ENCODE measurements at places on chromosomes 3 and 15.

GRCh38 chr3:134600206-134600605 is 50.6 kb downstream of the KY start:
- no peak overlapping the region for H3K4me3 ChIP-seq
- H3K27ac ChIP-seq: no peak overlapping the region
- no peaks in the 10 kb centered on the region for H3K36me3 ChIP-seq
- DNase-seq: no peak
- H3K27me3 ChIP-seq: no peaks in the 10 kb centered on the region

- peaks cover 12% of the 10 kb centered on the region for H3K4me1 ChIP-seq
- no peak for DNase-seq
- no peaks in the 10 kb centered on the region for H3K27me3 ChIP-seq
- peak overlapping the region; percentile 98 for H3K27ac ChIP-seq
- no peaks in the 10 kb centered on the region for H3K36me3 ChIP-seq
Observed at GRCh38 chr3:43689766-43690399, 855 bp upstream of the ABHD5 start.

- no peak for DNase-seq
- no peaks in the 10 kb centered on the region for H3K27me3 ChIP-seq
- H3K4me1 ChIP-seq: no peaks in the 10 kb centered on the region
- H3K27ac ChIP-seq: no peak overlapping the region
Observed at GRCh38 chr3:13838421-13838820, 41.5 kb downstream of the WNT7A start.

GRCh38 chr3:37054370-37054769 is 61.1 kb downstream of the MLH1 start:
- peaks cover 20% of the 10 kb centered on the region for H3K4me1 ChIP-seq
- DNase-seq: no peak
- no peak overlapping the region for H3K4me3 ChIP-seq
- no peaks in the 10 kb centered on the region for H3K27me3 ChIP-seq
- no peaks in the 10 kb centered on the region for H3K36me3 ChIP-seq
- H3K27ac ChIP-seq: peak overlapping the region; percentile 57

GRCh38 chr15:76084256-76084655 is 24.5 kb downstream of the TMEM266 start:
- no peak for DNase-seq
- H3K27ac ChIP-seq: no peak overlapping the region
- no peaks in the 10 kb centered on the region for H3K4me1 ChIP-seq
- H3K36me3 ChIP-seq: no peaks in the 10 kb centered on the region
- no peak overlapping the region for H3K4me3 ChIP-seq
- no peaks in the 10 kb centered on the region for H3K27me3 ChIP-seq

DNA sequence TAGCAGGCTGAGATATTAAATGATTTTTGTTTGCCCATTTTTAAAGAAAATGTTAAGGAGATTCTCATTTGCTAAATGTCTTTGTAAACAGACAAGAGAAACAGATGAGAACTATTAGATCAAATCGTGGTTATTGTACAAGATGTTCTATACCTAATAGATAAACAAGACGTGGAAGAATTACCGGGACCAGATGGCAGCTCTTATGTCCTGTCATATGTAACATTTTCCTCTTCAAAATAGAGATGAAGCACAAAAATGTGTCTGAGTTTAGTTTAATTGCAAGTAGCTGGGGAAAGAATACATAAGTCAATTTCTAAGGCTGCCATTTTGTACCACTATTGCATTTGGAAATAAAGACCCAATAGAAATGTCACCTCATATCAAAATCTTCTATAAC is 553.7 kb downstream of the TUSC7 start:
- DNase-seq: no peak
- H3K27ac ChIP-seq: no peak overlapping the region
- no peak overlapping the region for H3K4me3 ChIP-seq
- H3K36me3 ChIP-seq: no peaks in the 10 kb centered on the region
- no peaks in the 10 kb centered on the region for H3K4me1 ChIP-seq
- no peaks in the 10 kb centered on the region for H3K27me3 ChIP-seq

GRCh38 chr15:38829086-38829485 is 264.5 kb upstream of the RASGRP1 start:
- no peak overlapping the region for H3K27ac ChIP-seq
- no peaks in the 10 kb centered on the region for H3K4me1 ChIP-seq
- no peak for DNase-seq
- H3K27me3 ChIP-seq: no peaks in the 10 kb centered on the region
- H3K4me3 ChIP-seq: no peak overlapping the region

- no peak overlapping the region for H3K4me3 ChIP-seq
- DNase-seq: no peak
- H3K27me3 ChIP-seq: no peaks in the 10 kb centered on the region
- H3K27ac ChIP-seq: no peak overlapping the region
Observed at GRCh38 chr15:94059013-94059587, 172.3 kb upstream of the MCTP2 start.

GRCh38 chr15:59312205-59312604 is 60.5 kb downstream of the MYO1E start:
- no peak overlapping the region for H3K27ac ChIP-seq
- H3K27me3 ChIP-seq: no peaks in the 10 kb centered on the region
- H3K4me3 ChIP-seq: no peak overlapping the region
- H3K36me3 ChIP-seq: no peaks in the 10 kb centered on the region

DNA sequence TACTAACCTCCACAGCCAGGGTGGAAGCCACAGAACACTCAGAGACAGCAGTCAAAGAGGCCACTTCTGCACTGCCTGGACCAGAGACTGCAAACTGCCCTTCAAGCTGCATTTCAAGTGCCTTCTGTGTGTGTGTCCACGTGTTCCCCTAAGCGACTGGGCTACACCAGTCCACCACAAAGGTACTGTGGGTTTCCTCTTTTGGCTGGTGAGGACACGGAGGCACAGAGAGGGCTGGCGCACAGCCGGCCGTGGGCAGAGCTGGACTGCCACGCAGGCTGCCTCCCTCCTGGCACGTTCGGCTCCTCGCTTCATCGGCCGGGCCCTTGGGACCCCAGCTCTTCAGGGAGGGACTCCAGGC is 60.9 kb downstream of the MGLL start:
- peak overlapping the region; percentile 66 for H3K27ac ChIP-seq
- peak; percentile 36 for DNase-seq
- H3K4me1 ChIP-seq: peaks cover 13% of the 10 kb centered on the region
- H3K36me3 ChIP-seq: no peaks in the 10 kb centered on the region

- no peak overlapping the region for H3K27ac ChIP-seq
- no peak overlapping the region for H3K4me3 ChIP-seq
- no peak for DNase-seq
Observed at GRCh38 chr3:105674437-105675065, 194.3 kb downstream of the CBLB start.

- no peak overlapping the region for H3K4me3 ChIP-seq
- DNase-seq: no peak
- H3K27ac ChIP-seq: peak overlapping the region; percentile 88
- no peaks in the 10 kb centered on the region for H3K27me3 ChIP-seq
Observed at GRCh38 chr15:63970621-63971426, 75.5 kb downstream of the DAPK2 start.

GRCh38 chr3:97793420-97794019 is 28.3 kb upstream of the CRYBG3 start:
- no peak overlapping the region for H3K27ac ChIP-seq
- DNase-seq: no peak
- no peaks in the 10 kb centered on the region for H3K36me3 ChIP-seq

DNA sequence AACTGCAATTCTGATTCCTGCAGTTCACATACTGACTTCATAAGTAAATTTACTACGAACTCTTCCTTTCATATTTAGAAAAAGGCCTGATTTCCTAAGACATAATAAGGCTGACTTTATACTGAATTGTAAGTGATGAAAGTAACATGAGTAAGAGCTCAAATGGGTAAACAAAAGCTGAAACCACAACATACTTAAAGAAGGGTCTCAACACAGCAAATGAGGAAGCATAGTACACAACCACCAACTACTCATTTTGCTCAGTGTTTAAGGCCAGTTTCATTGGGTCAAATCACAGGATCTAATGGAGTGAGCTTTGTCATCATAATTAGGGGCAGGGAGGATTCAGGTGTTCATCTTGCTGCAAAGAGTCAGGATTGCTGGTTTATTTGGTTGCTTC is 81.4 kb downstream of the SETD2 start:
- H3K36me3 ChIP-seq: peaks cover 63% of the 10 kb centered on the region
- no peaks in the 10 kb centered on the region for H3K27me3 ChIP-seq
- no peak for DNase-seq
- H3K4me3 ChIP-seq: no peak overlapping the region
- no peaks in the 10 kb centered on the region for H3K4me1 ChIP-seq

- H3K4me3 ChIP-seq: no peak overlapping the region
- H3K27ac ChIP-seq: no peak overlapping the region
- peaks cover 5% of the 10 kb centered on the region for H3K36me3 ChIP-seq
- H3K27me3 ChIP-seq: no peaks in the 10 kb centered on the region
- no peak for DNase-seq
- H3K4me1 ChIP-seq: no peaks in the 10 kb centered on the region
Observed at GRCh38 chr3:45528429-45528828, 66.1 kb upstream of the LIMD1 start.

GRCh38 chr3:20147361-20147760 is 38.6 kb downstream of the SGO1 start:
- no peak overlapping the region for H3K4me3 ChIP-seq
- no peak for DNase-seq
- H3K36me3 ChIP-seq: peaks cover 5% of the 10 kb centered on the region
- H3K27me3 ChIP-seq: no peaks in the 10 kb centered on the region
- no peaks in the 10 kb centered on the region for H3K4me1 ChIP-seq

- H3K36me3 ChIP-seq: no peaks in the 10 kb centered on the region
- H3K27me3 ChIP-seq: no peaks in the 10 kb centered on the region
- peak; percentile 71 for DNase-seq
- no peak overlapping the region for H3K27ac ChIP-seq
- H3K4me1 ChIP-seq: no peaks in the 10 kb centered on the region
Observed at GRCh38 chr3:149393345-149394160, 16.1 kb upstream of the TM4SF1 start.

DNA sequence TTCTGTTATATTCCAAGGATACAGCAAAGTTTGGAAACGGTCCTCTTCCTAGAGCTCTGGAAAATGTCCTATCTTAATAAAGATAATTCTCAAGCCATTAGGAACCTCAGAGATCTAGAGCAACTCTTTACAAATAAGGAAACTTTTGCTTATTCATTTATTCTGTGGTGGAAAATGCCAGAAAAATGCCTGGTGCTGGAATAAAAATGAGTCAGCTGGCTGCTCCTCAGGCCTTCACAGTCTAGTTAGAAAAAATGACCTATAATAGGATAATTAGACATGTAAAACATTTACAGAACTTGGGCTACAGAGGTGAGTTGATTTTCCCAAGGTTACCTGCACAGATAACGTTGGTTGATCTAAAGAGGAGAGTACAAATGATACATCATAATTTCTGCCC is 372.5 kb downstream of the NLGN1 start:
- no peak overlapping the region for H3K27ac ChIP-seq
- DNase-seq: no peak
- no peak overlapping the region for H3K4me3 ChIP-seq
- H3K27me3 ChIP-seq: no peaks in the 10 kb centered on the region
- no peaks in the 10 kb centered on the region for H3K4me1 ChIP-seq

DNA sequence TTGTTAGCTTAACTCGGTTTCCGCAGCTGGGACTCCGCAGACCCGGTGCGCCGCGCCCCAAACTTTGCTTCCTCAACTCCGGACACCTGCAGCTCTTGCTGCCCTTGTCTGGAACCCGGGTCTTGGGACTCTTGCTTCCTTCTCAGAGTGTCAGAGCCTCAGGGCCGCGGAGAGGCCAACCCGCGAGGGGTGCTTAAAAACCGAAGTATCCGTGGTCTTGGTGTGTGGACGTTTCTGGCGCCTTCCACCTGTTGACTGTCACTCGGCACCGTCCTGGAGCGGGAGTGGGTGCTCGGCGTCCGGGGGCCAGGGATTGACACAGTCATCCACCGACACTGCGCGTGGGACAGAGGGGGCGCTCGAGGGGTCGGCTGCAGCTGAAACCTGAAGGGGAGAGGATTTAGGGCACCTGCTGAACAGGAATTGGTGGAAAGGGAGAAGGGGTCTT is 386 bp downstream of the SQOR start:
- peak overlapping the region; percentile 97 for H3K27ac ChIP-seq
- peaks cover 58% of the 10 kb centered on the region for H3K4me1 ChIP-seq
- H3K27me3 ChIP-seq: no peaks in the 10 kb centered on the region
- H3K4me3 ChIP-seq: peak overlapping the region; percentile 73
- H3K36me3 ChIP-seq: no peaks in the 10 kb centered on the region

- no peaks in the 10 kb centered on the region for H3K36me3 ChIP-seq
- H3K27ac ChIP-seq: no peak overlapping the region
- H3K4me1 ChIP-seq: no peaks in the 10 kb centered on the region
- no peaks in the 10 kb centered on the region for H3K27me3 ChIP-seq
- DNase-seq: no peak
Observed at GRCh38 chr3:37571269-37571668, 290.4 kb upstream of the CTDSPL start.

DNA sequence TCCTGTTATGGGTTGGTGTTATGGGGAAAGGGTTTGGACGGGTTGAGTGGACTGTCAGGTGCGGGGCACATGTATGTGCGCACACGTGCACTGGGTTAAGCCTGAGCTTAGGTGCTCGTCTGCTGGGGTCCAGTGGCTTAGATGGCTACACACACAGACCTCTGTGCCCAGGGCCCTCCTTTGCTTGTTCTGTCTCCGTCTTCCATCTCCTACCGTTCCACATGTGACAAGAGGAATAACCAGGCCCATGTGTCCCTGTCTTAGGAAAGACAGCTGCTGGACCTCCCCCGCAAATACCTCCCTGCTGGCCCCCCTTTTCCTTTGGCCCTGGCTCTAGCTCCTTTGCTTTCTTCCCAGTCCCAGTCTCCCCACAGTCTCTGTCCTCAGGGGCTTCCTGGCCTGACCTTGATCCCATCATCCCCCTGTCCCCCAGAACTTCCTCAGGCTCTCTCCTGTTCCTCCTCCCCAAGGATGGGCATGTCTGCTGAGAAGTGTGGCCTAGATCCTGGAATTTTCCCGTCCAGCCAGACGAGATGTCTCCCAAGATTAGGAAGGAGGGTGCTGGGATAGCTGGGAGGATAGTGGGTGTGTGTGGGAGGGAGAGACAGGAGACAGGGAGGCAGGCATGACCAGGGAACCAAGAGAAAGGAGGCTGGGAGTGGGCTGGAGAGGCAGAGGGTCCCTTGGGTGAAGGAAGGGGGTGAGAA is 797 bp upstream of the THPO start:
- peak overlapping the region; percentile 54 for H3K27ac ChIP-seq
- no peak overlapping the region for H3K4me3 ChIP-seq
- H3K27me3 ChIP-seq: peaks cover 63% of the 10 kb centered on the region
- H3K36me3 ChIP-seq: no peaks in the 10 kb centered on the region

- H3K36me3 ChIP-seq: peaks cover 6% of the 10 kb centered on the region
- H3K4me1 ChIP-seq: peaks cover 6% of the 10 kb centered on the region
- no peak overlapping the region for H3K4me3 ChIP-seq
- no peak overlapping the region for H3K27ac ChIP-seq
- DNase-seq: no peak
- no peaks in the 10 kb centered on the region for H3K27me3 ChIP-seq
Observed at GRCh38 chr15:51966192-51966591, 5.4 kb downstream of the LEO1 start.

Measured in transverse colon (tissue), 4 donors.